ENCODE measurements at places on chromosomes 12 and 14.

- DNase-seq = no peak
These were observed 140.1 kb downstream of the NRXN3 start for GRCh38 chr14:78310272-78310671.

DNA sequence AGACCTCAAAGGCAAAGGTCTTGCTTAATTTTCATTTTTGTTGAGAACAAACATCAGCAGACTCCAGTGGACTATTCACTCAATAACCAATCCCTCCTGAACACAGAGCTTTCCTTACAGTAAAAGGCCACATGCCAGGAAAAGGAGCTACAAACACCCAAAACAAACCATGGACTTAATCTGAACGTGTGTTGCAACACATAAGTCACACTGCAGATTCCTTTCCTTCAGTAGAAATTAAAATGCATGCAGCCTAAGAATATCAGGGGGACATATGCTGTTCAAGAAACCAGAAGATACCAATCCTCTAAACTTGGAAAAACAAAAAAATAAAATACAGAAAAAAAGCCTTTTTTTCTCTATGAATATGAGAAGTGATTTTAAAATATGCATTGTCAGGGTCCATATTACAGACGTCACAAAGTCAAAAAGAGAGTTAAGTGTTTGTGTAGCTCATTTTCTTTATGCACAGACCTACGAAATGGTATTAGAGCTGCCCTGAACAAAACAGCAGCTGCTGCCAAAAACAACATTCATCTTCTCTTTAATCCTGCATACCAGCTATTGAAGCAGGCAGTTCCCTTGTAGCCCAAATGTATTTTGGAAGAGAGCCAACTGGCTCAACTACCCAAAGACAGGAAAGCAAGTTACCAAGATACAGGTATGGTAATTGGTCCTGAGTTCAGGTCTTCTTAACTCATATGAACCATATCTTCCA lies 26.2 kb downstream of the KITLG start:
- peak; percentile 75 for DNase-seq

- DNase-seq = peak; percentile 67
These were observed 10.0 kb downstream of the AHNAK2 start for GRCh38 chr14:104968153-104968527.

GRCh38 chr14:80315681-80316080 lies 104.4 kb upstream of the DIO2 start:
- peak; percentile 63 for DNase-seq

- no peak for DNase-seq
These were observed 170.0 kb downstream of the BCL11B start for GRCh38 chr14:99101855-99102461.

DNA sequence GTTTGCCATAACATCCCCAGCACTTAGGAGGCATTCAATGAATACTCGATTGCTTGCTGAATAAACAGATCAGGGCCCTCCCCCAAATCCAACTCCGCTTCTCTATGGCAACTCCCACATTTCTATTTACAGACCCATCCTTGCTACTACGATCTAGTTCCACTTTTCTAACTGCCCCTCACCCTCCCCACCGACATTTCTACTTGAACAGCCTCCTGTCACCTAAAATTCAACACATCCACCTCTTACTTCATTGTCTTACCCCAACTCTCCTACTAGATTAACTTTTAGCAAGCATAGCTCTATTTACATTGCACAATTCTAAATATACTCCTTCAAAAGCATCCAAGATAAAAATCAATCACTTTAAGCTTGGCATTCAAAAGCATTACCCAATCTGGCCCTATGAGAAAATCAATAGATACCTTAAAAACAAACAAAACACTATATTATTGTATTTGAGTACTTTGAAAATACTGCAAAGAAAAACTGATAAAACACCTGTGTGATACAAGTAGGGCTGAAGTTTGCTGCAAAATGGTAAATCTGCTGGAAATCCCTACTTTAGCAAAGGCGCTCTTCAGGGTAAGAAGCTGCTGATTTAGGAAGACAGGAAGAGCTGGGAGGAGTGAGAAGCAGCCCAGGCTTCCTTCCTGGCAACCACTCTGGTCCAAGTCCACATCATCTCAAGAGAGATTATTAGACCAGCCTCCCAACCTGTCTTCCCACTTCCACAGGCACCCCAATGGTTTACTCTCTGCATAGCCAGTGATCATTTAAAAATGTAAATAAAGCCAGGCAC lies 96.4 kb downstream of the HECTD4 start:
- DNase-seq = no peak

GRCh38 chr12:19842116-19842515 lies 402.8 kb downstream of the AEBP2 start:
- no peak for DNase-seq

- no peak for DNase-seq
These were observed 217.1 kb downstream of the AKAP6 start for GRCh38 chr14:32546246-32546645.

DNA sequence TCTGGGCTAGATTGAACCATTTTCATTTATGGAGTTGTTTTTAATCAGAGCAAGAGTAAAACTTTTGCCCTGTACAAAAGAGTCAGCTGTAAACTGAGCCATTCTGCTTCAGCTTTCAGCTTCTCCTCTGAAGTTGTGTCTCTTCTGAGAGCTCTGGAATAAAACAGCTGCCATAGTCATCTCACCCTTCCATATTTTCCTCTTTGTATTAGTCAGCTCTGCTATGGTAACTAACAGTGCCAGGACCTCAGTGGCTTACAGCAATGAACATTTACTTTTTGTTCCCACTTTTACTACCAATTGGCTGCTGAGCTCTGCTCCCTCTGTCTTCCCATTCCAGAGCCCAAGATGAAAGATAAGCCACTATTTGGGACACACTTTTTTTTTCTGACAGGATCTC lies 178.5 kb downstream of the DAD1 start:
- no peak for DNase-seq

- peak; percentile 7 for DNase-seq
These were observed 70.7 kb upstream of the SSTR1 start for GRCh38 chr14:38137005-38137404.

- DNase-seq = no peak
These were observed 144.7 kb downstream of the ADGRD1 start for GRCh38 chr12:131098178-131098981.

DNA sequence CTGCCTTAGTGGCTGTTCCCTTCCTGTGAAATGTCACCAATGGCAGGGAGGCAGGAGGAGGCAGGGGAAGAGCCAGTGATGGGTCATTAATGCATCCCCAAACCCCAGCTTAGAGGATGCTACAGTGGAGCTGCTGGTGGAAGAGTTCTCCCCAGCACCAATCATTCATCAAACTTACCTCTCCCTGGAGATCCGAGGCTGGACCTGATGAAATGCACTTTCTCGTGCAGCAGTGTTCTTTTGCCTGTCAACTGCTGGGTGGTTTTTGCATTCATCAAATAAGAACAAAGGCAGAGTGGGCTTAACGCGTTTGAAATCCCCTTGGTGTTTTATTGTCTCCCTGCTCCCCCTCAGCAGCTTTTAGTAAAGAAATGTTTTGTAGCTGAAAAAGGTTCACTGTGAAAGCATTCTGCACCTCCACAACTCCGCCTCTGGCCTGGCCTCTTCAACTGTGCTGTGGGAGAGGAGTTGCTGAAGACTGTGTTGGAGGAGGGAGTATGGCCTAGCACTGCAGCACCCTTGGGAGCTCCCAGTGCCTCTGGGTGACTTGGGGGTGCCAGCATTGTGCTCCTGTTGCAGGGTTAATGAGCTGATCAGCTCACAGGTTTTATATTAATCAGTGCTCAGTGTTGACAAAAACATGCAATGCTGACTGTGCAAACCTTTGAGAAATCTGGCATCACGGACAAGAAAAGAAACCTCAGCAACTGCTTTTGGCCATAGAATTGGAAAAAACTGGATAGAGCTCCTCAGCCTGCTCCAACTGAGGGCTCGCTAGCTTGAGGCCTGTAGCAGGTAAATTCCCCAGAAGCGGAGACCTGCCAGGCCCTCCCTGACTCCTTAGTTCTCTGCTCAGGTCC lies 14.4 kb downstream of the TSPAN9 start:
- no peak for DNase-seq

DNA sequence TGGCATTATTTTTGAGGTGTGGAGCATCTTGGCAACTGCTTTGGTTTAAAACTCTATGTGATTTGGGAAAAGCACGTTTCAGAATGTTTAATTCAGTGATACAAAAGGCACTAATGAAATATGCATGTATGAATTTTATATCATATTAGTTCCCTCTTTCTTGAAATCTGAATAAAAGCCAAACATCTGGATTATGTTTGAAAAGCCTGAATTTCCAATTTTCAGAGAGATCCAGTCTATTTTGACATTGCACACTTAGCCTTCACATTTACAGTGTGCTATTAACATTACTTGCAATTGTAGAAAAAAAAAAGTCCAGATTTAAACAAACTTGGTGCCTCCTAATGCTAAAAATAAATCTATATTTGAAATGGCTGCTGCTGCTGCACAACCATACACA lies 219.1 kb upstream of the NPAS3 start:
- no peak for DNase-seq

DNA sequence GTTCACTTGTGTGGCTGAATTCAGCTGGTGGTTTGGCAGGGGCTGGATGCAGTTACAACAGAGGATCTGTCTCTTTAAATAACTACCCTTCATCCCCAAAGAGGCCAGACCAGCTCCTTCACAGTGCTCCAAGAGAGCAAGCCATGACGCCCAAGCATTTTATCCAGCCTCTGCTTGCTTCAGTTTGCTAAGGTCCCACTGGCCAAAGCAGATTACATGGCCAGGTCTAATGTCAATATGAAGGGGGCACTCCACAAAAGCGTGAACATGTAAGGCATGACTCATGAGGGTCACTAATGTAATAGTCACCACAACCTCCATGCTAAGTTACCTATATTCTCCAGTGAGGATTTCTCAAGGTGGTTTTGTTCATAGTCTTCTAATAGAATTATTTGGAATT lies 62.9 kb downstream of the MARK3 start:
- DNase-seq = no peak

DNA sequence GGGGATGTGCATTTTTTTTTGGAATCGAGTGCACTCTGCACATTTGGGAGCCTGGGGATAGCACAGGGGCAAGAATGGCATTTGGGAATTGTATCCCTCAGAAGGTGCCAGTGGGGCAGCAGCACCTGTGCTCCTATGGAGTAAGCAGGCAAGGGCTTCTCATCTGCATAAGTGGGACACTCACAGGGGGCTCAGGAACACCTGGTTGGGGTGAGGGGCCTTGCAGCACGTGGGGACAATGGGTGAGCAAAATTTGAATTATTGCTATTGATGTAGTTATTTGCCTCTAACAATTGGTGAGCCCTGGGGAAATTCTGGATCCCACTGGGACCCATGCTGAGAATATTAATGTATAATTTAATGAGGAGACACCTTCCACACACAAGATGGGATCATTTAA lies 274.2 kb downstream of the TTC6 start:
- no peak for DNase-seq

DNA sequence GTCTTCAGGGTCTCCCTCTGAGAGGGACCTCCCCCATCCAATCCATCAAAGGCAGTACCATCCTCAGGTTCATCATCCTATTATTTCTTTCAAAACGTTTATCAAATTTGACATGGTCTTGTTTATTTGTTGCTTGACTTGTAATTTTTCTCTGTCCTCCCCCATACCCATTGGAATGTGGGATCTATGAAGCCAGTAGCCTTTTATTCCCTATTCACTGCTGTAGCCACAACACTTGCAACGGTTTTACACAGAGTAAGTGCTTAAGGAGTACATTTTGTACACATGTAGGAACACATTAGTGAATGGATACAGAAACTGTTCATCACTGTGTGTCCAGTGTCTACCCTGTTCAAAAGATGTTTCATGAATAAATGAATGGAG lies 41.5 kb downstream of the IGF1 start:
- DNase-seq = no peak

GRCh38 chr14:70097576-70098249 lies 91.0 kb downstream of the SLC8A3 start:
- no peak for DNase-seq

Measured in fibroblast of skin of right biceps (primary cell).